Left ventricle myocardium inferior (tissue), 1 donor: ENCODE measurements at places on chromosomes 3 and 15. TPM values are rescaled to one million over a fixed set of nuclear protein-coding genes. Genes with fewer than 3 reads are reported as not detected.

DNA sequence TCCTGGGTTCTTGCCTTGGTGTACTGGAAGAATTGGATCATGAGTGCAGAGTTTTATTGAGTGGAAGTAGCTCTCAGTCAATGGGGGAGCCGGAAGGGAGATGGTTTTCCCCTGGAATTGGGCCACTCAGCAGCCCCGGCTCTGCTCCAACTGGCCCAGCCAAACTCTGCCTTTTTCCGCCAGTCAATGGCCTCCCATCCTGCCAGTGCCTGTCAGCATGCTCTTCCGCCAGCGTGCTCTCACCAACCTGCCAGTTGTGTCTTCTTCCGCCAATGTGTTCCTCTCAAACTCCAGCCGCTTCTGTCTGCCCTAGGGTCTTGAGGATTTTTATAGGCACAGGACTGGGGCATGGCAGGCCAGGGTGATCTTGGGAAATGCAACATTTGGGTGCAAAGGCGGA is 12.4 kb upstream of the AADACL2 start:
- no peak for DNase-seq

GRCh38 chr3:101182734-101183133 is 137.6 kb downstream of the IMPG2 start:
- no peak for DNase-seq

- DNase-seq = no peak
Measured at GRCh38 chr3:191770541-191770940, 309.6 kb downstream of the PYDC2 start.

DNA sequence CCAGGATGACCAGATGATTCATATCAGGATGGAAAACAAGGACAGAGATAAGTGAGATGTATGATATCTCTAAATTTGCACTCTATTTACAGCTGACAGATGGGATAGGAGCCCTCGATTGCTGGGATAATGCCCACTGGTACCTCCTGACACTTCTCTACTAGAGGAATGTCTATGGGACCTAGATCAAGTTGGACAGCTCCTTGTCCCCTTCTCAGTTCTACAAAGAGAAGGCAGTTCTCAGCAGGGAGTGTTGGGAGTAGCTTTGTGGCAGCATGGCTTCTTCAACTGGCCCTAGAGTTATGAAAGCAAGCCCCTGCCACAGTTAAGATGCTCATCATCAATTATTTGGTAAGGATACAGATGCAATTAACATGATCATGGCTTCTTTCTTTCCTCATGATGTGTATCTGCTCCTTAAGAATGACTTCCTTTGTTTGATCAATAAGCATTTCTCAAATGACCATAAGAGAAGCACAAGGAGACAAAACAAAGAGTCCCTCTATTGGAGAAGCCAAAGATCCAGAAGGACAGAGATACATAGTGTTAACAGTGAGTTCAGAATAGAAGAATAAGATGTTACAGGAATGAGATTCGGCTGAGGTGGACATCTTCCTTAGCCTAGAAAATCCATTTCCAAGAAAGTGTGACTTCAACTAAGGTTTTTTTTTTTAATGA is 481.3 kb downstream of the NAALADL2 start:
- DNase-seq = no peak

DNA sequence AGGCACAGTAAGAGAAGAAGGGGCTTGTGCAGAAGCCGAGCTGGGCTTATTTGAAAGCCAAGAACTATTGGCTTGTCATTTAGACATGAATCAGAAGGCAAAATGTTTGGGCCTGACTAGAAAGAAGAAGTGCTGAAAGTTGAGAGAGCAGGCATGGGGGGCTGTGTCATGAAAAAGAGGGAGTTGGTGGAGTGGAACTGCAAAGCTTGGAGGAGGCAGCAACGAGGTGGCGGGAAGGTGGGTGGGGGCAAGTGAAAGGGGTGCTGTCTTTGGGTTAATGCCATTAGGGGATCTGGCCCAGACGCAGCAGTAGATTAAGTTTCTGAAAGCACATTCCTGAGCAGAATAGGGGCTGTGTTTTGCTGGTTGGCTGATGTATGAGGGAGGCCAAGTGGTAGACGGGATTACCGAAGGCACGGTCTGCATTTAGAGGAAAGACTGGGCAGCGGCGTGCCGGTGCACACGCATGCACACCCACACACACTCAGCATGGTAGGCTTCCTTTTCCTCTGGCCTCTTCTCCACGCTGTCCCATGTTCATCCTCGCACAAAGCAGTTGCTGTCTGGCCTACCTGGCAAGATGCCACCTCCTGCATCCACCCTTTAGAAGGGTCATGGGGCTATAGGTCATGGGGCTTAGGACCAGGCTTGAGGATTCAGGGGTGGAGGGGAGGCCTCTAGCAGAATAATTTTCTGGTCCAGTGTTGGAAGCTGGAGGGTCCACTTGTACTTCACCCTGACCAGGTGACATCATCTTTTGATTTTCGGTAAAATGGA is 43.0 kb downstream of the BOC start:
- no peak for DNase-seq

Gene DIS3L
- total RNA-seq = 36.6 TPM

DNA sequence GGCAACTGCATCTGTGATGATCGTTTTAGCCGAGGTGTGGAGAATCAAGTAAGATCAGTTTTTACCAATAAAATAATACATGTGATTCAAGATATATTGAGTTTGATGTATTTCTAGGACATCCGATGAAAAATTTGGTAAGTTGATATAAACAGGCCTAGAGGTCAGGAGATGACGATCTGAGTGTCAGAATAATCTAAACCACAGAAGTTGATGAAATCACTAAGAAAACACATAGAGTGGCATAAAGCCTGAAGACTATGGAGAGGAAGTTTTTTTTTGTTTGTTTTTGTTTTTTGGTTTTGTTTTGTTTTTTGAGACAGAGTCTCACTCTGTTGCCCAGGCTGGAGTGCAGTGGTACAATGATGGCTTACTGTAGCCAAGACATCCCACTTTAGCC is 235.3 kb downstream of the RBMS3 start:
- no peak for DNase-seq

DNA sequence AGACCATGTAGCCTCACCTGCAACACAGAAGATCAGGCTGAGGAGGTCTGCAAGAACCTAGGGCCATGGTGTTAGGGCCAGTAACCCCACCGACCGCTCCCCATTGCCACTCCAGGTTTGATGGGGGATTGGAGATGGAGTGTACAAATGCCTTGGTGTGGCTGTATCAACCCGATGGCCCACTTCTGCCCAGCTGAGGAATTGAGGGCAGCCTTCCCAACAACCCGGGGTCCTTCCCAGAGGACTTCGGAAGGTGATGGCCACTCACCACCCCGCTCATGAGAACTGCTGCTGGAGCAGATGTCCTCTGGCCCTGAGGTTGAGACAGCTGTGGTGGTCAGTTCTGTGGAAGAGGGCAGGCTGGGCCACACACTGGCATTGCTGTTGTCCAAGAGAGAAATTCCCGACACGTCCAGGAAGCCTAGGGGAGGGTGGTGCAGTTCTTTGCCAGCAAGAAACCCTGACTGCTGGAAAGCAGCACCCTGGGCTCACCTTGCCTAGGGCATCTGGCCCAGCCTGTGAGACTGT is 8.9 kb downstream of the GORASP1 start:
- DNase-seq = no peak

Gene MCF2L2
- 0.91 TPM for total RNA-seq

Gene EDC3
- 17.2 TPM for total RNA-seq

Gene TICRR
- total RNA-seq = 0.08 TPM

DNA sequence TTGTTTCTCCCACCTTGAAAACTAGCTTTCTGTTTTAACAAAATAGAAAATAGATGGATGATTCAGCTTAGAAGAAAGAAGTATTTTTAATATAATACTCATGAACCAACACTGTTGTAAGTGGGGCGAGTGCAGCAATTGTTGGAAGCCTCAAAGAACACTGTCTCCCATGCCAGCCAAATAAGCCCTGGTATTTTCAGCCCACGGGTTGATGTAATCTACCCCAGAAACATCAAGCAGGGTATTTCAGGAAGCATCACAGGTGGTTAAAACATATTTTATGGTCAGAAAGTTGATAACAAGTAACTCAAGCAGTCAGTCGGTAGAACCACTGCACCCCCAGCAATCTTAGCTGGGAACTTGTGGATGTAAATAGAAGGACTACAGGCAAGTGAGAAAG is 115.9 kb downstream of the SV2B start:
- DNase-seq = no peak

GRCh38 chr3:111666041-111666735 is 71.0 kb upstream of the ZBED2 start:
- DNase-seq = no peak

DNA sequence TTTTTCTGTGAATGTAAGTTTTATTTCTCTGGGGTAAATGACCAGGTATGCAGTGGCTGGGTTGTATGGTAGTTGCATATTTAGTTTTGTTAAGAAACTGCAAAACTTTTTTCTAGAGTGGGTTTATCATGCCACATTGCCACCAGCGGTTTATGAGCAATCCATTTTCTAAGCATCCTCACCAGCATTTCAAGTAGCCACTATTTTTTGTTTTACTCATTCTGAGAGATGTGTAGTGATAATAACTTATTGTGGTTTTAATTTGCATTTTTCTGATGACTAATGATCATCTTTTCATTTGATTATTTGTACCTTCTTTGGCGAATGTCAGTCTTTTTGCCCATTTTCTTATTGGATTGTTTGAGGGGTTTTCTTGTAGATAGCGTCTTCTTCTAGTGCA is 56.2 kb downstream of the SPRED1 start:
- no peak for DNase-seq

Gene FAM81A
- total RNA-seq = 2.9 TPM

Gene ZPLD1
- total RNA-seq = not detected

GRCh38 chr3:146382386-146382785 is 87.0 kb downstream of the PLSCR2 start:
- no peak for DNase-seq

DNA sequence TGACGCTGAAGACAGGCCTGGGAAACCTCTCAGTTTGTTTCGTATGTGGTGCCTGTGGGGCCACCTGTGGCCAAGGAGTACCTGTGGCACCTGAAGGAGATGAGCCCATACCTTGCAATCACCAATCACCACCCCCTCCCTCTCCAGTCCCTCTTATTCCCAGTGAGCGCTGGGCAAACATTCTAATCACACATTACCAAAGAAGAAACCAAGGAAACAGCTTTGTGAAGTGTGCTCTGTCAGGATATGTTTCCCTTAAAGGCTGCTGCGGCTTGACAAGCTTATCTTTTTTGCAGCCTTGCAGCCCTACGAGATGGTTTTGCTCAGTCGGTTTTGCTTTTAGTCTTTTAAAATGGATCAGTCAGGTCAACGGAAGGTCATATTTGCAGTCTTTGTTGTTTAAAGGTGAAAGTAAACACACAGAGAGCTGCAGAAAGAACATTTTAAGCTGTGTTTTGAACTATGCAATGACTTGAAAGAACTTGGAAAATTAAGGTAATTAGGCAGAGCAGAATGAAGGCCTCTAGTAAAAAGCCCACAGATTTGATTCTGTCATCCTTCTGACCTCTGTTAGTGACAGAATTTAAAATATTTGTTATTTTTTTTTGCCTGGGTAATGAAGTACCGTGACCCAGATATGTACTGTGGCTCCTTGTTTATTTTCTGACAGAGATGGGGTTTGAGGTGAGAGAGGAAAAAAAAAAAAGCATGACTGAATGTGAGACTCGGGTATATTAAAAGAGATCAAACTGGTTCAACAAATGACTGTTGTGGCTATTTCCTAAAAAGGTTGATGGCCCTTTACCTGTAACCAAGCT is 461.4 kb downstream of the NSUN3 start:
- DNase-seq = no peak

- DNase-seq = no peak
Measured at GRCh38 chr15:88649753-88650551, 11.1 kb downstream of the ISG20 start.

- peak; percentile 28 for DNase-seq
Measured at GRCh38 chr15:64774629-64775493, 528 bp downstream of the RBPMS2 start.

DNA sequence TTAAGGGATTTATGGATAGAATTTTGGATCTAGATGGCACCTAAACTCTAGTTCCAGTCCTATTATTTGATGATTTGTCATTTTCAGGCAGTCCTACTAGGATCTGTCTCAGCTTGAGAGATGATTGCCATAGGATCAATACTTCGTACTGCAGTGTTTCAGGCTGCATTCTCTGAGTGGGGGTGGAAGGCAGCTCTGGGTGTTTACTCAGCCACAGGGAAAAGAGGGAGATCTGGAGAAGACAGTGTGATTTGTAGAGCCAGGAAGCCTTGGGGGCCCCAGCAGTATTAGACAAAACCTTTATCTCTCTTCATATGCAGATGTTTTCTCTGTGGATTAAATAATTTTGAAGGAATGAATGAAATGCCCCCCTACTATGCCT is 188.4 kb upstream of the SYNPR start:
- no peak for DNase-seq

DNA sequence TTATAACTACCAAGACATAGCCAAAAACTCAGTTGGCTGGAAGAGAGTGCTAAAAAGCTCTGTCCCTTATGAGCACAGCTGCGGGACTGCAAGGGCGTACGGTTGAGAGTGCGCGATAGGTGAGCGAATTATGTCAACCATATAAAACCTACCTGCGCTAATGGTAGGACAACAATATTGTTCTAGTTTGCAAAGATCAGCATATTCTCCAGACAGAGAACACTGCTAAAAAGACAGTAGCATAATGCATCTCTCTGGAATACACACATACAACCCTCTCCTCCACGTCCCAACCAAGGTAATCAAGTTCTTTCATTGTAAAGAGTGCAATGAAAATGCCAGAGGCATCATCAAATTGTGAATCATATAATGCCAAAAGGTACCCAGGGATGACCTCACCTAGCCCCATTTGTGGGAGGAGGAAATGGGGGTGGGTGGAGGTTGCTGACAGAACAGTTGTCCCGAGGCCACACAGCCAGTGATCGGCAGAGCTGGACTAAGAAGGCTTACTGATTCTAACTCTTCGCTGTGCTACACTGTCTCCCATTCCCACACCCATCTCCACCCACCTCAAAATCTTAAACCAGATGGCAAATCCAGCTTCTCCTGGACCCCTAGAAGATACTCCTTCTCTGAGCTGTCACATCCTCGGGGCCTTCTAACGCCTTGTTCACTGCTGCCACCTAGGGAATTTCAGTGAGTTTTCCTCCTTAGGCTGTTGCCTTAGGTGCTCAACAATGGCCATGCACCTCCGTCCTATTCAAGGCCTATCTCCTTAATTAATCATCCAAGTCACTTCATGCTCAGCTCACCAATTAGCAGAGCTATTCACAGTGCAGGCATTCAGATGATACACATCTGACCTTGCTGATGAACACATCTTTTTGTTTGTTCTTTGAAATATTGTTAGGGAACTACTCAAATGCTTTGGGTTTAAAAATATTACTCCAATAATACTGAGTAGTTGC is 60.7 kb downstream of the RPL22L1 start:
- no peak for DNase-seq

DNA sequence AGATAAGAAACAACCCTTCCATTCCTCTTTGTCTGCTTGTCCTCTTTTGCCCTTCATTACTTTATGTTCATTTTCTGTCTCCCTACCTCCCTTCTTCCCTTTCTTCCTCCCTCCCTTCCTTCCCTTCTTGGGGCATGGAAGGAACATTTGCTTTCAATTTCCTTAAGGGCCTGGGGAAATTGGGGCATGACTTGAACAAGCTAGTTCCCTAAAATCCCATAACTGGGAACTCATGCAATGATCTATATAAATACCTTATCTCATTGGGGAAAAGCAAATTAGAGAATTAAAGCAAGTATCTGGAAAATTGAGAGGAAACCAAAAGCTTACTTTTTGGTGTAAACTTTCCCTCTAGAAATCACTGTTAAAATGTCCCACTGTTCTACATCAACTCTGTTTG is 35.7 kb downstream of the BOC start:
- no peak for DNase-seq

Gene NOX5
- not detected for total RNA-seq

GRCh38 chr15:52181938-52182780 is 9.0 kb downstream of the GNB5 start:
- DNase-seq = no peak

- peak; percentile 29 for DNase-seq
Measured at GRCh38 chr15:51094606-51095569, at the start of gene TNFAIP8L3. Gene TNFAIP8L3, minus strand, starts transcription at chr15:51094906. Its CDS starts 311 bp downstream, at chr15:51094595.

Gene CPLX3
- total RNA-seq = 1.2 TPM
